Stimulated activated CD4-positive, alpha-beta T cell treated with anti-CD3 and anti-CD28 coated beads, Interleukin-2, amount 100 ng/mL, for 48 hours (primary cell): ENCODE measurements at places on chromosomes 4 and X.

DNA sequence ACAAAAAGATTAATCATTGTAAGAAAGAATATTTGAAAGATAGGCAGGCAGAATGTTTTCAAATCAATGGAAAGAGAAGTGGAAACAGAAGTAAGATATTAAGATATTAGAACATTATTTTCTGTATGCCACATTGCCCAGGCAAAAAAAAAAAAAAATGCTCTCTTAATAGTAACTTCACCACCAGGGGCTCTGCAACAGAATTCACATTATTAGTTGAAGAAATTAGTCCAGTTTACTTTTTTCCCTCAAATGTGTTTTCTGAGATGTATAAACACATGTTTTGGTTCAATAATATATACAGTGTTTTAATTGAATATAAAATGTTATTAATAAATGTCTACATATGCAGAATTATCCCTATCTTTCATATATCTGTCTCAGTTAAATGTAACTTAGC lies 78.0 kb upstream of the ADAD1 start:
- DNase-seq: no peak

DNA sequence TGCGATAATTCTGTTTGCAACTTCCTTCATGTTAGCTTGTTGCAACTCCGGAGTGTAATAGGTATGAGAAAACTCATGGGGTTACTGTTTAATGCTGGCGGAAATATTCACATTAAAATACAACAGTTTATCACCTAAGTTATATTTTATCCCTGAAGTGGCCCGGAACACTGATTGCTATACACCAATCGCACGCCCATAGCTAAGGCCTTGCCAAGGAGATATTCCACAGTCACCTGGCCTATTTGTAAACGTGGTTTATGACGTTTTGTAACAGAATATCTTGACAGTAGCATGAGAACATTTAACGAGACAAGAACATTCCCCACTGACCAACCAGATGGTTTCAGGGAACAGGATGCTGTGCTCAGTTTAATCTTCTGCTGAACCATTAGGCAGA lies 23.2 kb upstream of the FAM90A26 start:
- no peak for DNase-seq

- no peak for DNase-seq
Observed at GRCh38 chrX:26889574-26889973, 573.6 kb downstream of the PPP4R3C start.

GRCh38 chr4:120400441-120400840 lies 333.8 kb upstream of the MAD2L1 start:
- DNase-seq: no peak

GRCh38 chrX:53317365-53318069 lies 36.1 kb upstream of the IQSEC2 start:
- peak; percentile 75 for DNase-seq

GRCh38 chr4:121726642-121727268 lies 30.0 kb upstream of the ANXA5 start:
- no peak for DNase-seq

GRCh38 chr4:76952071-76952470 lies 2.5 kb downstream of the SEPTIN11 start:
- no peak for DNase-seq

GRCh38 chrX:6679550-6679949 lies 144.6 kb upstream of the VCX3A start:
- DNase-seq: no peak

DNA sequence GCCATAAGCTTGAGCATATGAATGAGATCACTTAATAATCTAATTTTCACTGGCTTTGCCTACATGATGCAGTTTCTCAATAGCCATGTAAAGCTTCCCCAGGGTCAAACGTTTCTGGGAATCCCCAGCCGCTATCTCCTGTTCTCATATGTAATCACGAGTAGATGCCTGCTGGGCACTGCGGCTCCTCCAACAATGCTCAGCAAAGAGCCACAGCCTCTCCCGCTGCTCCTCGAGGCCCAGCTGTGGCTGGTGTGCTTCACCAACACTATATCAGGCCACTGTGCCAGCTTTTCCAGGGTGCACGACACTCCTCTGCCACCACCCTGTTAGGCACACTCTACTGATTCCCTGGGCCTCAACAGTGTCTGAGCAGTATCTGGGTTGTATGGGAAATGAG lies 78.3 kb upstream of the RASGEF1B start:
- DNase-seq: no peak

GRCh38 chrX:10177601-10178000 lies 20.8 kb downstream of the CLCN4 start:
- DNase-seq: no peak

- no peak for DNase-seq
Observed at GRCh38 chr4:85826060-85826678, 351.2 kb downstream of the ARHGAP24 start.

- no peak for DNase-seq
Observed at GRCh38 chr4:89506866-89507491, 199.4 kb upstream of the GPRIN3 start.

DNA sequence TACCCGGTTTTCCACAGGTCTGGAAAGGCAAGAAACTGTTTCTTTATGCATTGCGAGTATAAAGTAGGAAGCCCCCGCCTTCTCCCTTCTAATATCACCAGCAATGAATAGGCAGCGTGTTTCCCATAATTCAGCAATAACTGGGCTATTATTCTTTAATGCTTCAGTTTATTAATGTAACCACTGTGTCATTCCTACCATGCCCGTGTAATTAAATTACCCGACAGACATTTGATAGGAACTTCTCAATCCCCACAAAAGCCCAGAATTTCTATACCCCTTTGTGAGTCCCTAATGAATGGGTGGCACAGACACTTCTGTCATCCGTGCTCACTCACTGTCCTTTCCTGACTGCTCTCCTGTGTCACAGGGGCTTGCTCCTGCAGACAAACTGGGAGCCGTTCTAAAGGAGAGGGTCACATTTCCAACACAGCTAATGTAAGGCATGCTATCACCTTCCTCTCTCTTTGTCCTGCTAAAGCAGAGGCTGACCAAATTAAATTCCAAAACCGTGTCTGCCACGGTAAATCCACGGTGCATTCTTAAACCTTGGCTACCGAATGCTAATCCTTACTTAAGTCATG lies 108.5 kb upstream of the MID1 start:
- no peak for DNase-seq

DNA sequence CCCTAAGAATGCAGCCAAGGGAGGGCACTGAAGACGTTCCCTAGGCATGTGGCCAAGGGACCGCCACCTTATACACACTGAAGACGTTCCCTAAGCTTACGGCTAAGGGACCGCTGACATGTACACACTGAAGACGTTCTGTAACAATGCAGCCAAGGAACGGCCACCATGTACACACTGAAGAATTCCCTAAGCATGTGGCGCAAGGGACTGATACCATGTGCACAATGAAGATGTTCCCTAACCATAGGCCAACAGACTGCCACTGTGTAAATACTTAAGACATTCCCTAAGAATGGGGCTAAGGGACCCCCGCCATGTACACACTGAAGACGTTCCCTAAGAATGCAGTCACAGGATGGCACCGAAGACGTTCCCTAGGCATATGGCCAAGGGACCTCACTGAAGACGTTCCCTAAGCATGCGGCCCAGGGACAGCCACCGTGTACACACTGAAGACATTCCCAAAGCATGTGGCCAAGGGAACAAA lies 36.1 kb downstream of the DHRSX start:
- DNase-seq: no peak

DNA sequence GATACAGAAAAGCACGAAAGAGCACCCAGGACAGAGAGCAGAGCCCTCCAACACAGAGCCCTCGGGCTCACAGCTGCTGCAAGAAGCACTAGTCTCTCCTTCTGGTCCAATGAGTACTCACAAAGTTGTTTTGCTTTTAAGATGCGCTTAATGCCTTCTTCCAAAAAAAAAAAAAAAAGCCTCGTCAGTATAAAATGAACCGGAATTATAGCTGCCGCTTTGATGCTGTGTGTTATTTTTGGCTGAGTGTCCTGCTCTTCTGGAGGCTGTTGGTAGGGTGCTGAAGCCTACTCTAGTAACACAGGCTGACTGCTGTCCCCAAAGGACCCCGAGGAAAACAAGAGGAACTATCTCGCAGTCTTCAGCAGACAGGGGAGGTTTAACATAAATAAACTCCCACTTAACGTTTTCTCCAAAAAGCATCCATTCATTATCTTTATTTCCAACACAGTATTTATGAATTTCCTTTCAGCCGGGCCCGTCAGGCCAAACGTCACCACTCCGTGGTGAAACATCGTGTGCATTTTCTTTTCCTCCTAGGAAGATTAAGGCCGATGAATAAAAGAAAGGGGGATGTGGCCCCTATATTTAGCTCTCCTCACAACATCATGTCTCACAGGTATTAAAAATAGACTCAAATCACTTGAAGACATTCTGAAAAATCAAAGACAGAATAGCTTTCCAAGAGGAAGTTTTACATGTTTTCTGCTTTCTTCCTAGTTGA lies 213.7 kb upstream of the PPARGC1A start:
- no peak for DNase-seq

GRCh38 chrX:9935436-9935835 lies 31.7 kb upstream of the CLDN34 start:
- DNase-seq: no peak

GRCh38 chr4:15551740-15552446 lies 82.2 kb downstream of the CC2D2A start:
- DNase-seq: no peak

DNA sequence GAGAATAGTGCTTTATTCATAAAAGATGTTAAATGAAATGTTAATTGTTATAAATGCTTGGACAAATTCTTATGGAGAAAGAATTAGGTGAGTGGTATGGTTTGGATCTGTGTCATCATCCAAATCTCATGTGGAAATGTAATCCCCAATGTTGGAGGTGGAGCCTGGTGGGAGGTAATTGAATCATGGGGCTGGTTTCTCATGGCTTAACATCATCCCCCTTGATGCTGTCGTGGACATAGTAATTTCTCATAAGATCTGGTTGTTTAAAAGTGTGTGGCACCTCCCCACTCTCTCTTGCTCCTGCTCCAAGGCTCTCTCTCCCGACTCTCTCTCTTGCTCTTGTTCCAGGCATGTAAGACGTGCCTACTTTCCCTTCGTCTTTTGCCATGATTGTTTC lies 22.5 kb downstream of the GYPE start:
- DNase-seq: no peak

- no peak for DNase-seq
Observed at GRCh38 chr4:135184715-135185114, 983.1 kb upstream of the PABPC4L start.

- no peak for DNase-seq
Observed at GRCh38 chr4:94536049-94536448, 84.3 kb downstream of the PDLIM5 start.

DNA sequence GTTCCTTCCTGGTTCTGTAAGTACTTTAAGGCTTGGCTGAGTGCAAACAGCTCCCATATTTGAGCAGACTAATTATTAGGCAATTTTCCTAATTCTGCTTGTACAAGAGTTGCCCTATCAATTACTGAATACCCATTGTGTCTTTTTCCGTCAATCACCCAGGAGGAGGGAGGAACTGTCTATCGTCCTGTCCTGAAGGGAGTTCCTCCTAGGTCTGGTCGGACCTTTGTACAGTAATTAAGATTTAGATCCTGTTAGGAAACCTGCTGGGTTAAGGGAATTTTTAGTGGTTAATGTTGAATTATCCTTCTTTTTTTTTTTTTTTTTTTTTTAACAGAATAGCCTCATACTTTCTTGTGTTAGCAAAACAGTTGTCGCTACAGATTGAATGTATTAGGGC lies 130.1 kb downstream of the KDM6A start:
- no peak for DNase-seq

DNA sequence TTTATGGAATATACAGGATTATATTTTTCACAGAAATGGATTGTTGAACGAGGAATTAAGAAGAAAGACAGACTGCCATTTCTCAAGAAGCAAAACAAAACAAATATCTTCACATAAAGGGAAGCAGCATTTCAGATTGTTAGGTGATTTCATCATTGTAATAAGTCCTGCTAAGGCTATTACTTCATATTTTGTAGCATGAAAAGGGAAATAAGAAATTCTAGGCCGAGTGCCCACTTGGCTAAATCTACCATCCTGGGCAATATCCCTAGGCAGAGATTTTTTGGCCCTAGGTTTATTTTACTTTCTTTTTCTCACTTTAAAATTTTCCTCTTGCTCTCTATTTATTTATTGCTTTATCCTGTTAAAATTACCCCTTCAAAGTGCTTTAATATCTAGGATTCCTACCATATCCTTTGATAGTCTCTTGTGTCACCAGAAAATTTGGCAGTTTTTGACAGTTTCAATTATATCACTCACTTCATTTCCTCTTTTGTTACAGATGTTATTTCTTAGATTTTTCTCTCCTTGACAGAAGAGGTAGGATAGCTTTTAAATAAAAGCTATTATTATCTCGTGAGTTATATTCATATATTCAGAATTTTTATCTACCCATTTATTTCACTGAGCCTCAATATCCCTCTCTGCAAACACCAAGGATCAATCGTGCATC lies 142.3 kb downstream of the PDGFC start:
- DNase-seq: no peak

GRCh38 chrX:24480400-24480865 lies 15.3 kb downstream of the PDK3 start:
- DNase-seq: no peak

- DNase-seq: no peak
Observed at GRCh38 chr4:145486603-145487002, 5.0 kb downstream of the SMAD1 start.

- no peak for DNase-seq
Observed at GRCh38 chrX:2340991-2341390, 159.8 kb downstream of the DHRSX start.

- no peak for DNase-seq
Observed at GRCh38 chr4:162010362-162010761, 153.4 kb downstream of the FSTL5 start.

DNA sequence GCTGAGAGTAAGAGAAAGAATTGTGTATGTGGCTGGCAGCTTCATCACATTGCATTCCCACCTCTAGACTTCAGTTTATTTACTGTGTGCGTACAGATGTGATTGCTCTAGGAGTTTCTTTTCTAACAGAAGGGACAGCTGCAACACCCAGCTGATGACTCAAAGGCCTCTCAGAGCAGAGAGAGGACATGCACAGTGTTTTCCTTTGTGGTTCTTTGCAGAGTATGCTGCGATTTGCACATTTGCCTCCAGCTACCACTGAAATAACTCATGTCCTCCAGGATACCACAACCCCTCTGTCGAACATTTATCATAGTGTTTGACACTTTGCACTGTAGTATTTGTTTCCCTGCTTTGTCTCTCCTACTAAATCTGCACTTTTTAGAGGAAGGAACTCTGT lies 294.1 kb downstream of the STIM2 start:
- no peak for DNase-seq

DNA sequence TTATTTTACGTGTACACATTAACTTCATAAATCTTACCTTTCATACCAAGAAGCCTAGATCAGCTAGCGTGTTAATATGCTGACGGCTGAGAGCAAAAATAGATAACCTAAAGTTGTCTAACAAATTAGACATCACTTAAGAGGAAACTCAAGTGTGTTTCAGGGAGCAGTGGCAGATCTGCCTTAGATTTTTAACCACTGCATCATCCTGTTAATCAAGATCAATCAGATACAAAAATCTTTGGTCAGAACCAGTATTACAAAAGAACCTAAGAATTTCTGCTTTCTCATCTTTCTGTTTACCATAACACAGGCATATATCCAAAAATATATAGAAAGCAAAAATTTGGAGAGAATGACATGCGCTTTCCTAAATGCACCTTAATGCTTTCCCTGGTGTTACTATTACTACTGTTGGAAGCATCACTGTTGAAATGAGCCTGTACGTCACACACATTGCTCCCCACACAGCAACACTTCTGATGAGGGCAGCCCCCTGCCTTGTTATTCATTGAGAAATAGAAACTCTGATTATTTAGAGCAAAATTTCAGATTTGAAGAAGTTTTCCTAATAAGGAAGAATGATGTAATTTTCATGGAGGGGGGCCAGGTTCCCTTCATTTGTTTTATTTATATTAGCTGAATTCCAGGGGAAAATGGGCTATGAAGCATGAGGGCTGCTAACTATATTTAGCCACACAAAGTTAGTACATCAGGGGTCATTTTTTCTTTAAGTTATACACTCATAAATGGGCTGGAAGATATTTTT lies 152.3 kb downstream of the CBR4 start:
- DNase-seq: no peak
